T-helper 17 cell (primary cell): ENCODE measurements at places on chromosomes 7 and 10.
A peak's percentile ranks its signal among the peaks of the same experiment; 100 is the strongest.

- H3K27me3 ChIP-seq = peaks cover 25% of the 10 kb centered on the region
- no peaks in the 10 kb centered on the region for H3K4me1 ChIP-seq
- DNase-seq = no peak
- H3K36me3 ChIP-seq = no peaks in the 10 kb centered on the region
- H3K27ac ChIP-seq = no peak overlapping the region
- H3K4me3 ChIP-seq = no peak overlapping the region
These were observed 359.2 kb downstream of the PHF14 start for GRCh38 chr7:11332865-11333228.

DNA sequence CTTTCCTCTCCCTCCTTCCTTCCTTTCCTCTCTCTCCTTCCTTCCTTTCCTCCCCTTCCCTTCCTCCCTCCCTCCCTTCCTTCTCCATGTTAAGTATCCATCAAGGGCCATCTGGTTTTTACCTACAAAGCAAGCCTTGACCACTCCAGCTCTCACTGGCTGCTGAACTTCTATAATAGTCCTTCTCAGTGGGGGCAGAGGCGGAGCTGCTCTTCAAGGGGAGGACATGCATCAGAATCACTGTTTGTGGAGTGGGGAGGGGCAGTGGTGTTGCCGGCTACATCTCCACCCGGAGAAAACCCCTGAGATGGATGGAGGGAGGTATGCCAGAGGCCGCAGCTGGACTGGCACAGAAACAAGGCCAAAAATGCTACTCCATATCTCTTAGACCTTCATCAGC lies 25.9 kb downstream of the LAMB1 start:
- peaks cover 29% of the 10 kb centered on the region for H3K27me3 ChIP-seq
- no peaks in the 10 kb centered on the region for H3K36me3 ChIP-seq
- H3K4me3 ChIP-seq = no peak overlapping the region

DNA sequence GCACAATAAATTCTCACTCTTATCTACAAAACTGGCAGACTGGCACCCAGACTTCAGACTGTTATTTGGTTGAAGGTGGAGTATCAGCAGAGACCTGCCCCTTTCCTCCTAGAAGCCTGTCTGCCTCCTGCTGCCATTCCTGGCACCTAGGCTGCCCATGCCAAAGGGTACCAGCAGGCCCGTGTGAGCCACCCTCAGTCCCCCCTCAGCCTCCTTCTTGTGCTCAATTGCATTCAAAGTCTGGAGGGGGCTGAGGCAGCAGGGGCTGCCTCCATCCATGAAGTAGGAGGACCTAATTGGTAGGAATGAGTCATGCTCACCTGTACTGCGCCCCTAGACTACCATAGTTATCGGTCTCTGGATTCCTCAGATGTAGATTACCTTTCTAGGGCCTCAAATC lies 440.9 kb upstream of the GRM3 start:
- H3K36me3 ChIP-seq = no peaks in the 10 kb centered on the region
- H3K4me1 ChIP-seq = no peaks in the 10 kb centered on the region
- no peak for DNase-seq

- H3K4me3 ChIP-seq = no peak overlapping the region
- no peak overlapping the region for H3K27ac ChIP-seq
- H3K4me1 ChIP-seq = peaks cover 3% of the 10 kb centered on the region
- H3K27me3 ChIP-seq = no peaks in the 10 kb centered on the region
These were observed 89.6 kb downstream of the PODXL start for GRCh38 chr7:131466735-131467365.

DNA sequence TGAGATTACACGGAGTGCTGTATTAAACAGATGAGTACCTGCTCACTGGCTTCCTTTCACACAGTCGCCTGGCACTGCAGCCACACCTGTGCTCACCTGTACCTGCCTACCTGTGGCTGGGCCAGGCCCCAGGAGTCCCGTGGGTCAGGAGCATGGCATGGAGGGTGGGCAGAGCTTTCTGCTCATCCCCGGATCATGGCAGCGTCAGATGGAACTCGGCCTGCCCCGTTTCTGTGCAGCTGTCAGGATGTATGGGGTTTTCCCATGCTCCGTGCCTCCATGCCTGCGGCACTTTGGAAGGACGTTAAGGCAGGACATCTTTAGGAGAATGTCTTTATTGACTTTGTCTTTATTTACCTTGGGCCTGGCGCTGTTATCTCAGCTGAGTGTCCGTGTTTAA lies 112.2 kb downstream of the MGMT start:
- no peak for DNase-seq
- H3K4me3 ChIP-seq = no peak overlapping the region
- H3K36me3 ChIP-seq = no peaks in the 10 kb centered on the region
- no peaks in the 10 kb centered on the region for H3K4me1 ChIP-seq
- H3K27me3 ChIP-seq = no peaks in the 10 kb centered on the region

DNA sequence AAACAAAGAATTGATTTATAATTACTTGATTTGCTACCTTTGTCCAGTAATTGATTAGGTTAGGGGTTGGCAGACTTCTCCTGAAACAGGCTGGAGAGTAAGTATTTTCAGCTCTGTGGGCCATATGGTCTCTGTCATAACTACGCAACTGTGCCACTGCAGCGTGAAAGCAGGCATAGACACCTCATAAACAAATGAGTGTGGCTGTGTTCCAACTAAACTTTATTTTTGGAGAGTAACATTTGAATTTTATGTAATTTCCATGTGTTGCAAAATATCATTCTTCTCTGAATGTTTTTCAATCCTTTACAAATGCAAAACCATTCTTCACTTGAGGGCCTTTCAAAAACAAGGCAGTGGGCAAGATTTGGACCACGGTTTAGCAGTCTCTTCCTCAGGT lies 76.9 kb downstream of the GALNT17 start:
- H3K4me1 ChIP-seq = no peaks in the 10 kb centered on the region
- no peak overlapping the region for H3K4me3 ChIP-seq
- no peaks in the 10 kb centered on the region for H3K27me3 ChIP-seq
- H3K36me3 ChIP-seq = no peaks in the 10 kb centered on the region
- H3K27ac ChIP-seq = no peak overlapping the region

DNA sequence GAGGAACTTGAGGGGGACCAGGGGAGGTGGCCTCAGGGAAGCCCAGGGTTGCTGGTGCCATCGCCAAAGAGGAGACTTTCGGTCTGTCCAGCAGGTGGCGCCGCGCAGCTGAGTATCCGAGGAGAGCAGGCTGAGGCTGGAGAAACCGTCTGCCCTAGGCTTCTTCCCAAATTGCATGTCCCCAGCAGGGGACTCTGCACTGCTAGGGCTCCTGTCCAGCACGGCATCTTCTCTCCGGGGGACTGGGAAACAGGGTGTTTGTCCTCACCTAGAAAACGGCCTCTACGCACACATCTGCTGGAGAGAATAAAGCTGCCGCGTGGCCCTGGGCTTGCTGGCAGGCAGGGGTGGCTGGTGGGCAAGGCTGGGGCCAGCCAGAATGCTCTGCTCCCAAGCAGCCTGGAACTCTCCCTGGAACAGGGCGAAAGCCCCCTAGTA lies 161.9 kb downstream of the SH2D4B start:
- peak; percentile 44 for DNase-seq
- no peak overlapping the region for H3K27ac ChIP-seq

DNA sequence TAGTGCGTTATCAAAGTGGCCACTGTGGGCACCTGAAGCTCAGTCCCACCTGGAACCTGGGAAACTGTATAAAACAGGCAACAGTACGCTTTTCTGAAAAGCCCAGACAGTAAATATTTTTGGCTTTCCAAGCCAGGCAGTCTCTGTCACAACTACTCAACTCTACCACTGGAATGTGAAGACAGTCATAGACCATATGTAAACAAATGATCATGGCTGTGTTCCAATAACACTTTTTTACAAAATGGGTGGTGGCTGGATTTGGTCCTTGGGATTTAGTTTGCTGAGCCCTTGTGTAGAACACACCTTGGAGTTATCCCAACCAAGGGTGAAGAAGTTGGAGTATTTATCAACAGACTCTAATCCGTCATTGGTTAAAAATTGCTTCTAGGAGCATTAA lies 259.9 kb downstream of the SKIDA1 start:
- H3K4me3 ChIP-seq = no peak overlapping the region
- no peaks in the 10 kb centered on the region for H3K4me1 ChIP-seq
- peaks cover 18% of the 10 kb centered on the region for H3K27me3 ChIP-seq

GRCh38 chr7:141649865-141650634 lies 51.9 kb downstream of the DENND11 start:
- H3K4me3 ChIP-seq = no peak overlapping the region
- peak overlapping the region; percentile 66 for H3K27ac ChIP-seq
- H3K27me3 ChIP-seq = no peaks in the 10 kb centered on the region

- H3K27me3 ChIP-seq = no peaks in the 10 kb centered on the region
- DNase-seq = no peak
- H3K27ac ChIP-seq = no peak overlapping the region
- no peak overlapping the region for H3K4me3 ChIP-seq
- H3K4me1 ChIP-seq = no peaks in the 10 kb centered on the region
These were observed 28.3 kb upstream of the SDK1 start for GRCh38 chr7:3272691-3273141.

DNA sequence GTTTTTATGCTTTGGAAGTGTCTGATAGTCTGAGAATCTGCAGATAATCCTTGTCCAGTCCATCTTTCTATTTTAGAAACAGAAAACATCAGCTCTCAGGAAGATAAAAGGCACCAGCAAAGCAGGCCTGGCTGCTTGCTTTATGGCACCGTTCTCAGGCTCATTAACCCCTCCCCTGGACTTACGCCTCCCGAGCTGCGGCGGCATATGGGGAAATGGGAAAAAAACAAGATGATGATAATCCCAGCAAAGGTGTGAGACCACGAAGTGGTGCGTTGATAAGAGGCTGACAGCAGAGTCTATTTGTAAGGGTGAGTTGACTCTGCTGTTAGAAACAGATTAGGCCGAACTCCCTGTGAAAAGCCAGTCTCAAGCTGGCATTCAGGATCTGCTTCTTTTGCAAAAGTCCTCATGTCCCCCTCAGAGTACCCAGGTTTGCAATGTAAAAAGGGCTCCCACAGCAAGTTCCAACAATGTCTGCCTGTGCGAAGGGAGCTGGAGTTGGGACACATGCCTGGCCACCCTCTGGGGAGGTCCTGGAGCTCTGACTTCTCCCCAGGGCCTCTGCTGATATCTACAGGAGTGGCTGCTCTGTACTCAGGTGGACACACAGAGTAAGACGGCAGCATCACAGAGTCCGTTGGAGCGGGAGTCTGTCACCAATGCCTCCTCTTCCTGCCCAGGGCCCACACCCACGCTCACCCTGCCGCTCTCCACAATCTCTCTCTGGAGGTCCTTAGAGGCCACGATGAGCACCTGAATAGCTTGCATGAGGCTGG lies 54.3 kb downstream of the SPDYE5 start:
- no peak for DNase-seq
- no peak overlapping the region for H3K4me3 ChIP-seq
- H3K36me3 ChIP-seq = no peaks in the 10 kb centered on the region
- H3K27ac ChIP-seq = no peak overlapping the region
- no peaks in the 10 kb centered on the region for H3K27me3 ChIP-seq
- no peaks in the 10 kb centered on the region for H3K4me1 ChIP-seq

DNA sequence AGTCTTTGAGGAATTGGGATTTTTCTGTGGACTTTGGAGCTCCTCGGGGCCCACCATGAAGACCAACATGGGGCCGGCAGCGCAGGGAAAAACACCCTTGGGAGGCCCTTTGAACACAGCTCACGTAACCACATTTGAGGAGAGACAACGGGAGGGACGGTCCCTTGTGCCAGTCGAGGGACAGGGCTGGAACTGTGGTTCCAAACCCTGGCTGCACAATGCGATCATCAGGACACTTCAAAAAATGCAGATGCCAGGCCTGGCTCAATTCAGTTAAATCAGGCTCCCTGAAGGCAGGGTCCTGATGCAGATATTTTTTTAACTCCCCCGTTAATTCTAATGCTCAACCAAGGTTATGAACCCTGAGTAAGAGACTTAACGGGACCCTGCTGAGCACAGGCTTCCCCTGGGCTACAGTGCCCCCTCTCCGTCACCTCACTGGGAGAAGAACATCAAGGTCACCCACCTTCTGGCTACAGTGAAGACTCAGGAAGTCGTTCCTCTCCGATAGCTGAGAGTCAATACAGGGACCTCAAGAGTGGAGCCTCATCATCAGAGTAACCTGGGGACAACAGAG lies 30.4 kb downstream of the LYZL1 start:
- H3K4me1 ChIP-seq = peaks cover 9% of the 10 kb centered on the region
- H3K27me3 ChIP-seq = peaks cover 59% of the 10 kb centered on the region
- no peak overlapping the region for H3K4me3 ChIP-seq
- no peaks in the 10 kb centered on the region for H3K36me3 ChIP-seq
- DNase-seq = no peak
- H3K27ac ChIP-seq = no peak overlapping the region

DNA sequence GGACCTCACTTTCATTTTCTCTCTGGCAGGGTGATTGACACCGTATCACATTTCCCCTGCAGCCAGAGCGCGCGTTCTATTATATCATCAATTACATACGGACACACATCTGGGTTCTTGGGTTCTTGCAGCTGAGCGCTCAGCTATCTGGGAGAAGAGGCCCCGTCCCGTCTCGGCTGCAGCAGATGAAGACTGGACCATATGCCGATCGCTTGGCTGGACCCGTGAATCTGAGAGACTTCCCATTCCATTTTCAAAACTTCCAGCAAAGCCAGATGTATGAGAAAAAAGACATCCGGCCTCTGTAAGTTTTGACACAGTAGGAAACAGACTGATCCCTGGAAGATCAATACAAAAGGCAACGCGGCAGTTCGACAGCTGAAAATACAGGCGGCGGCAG lies 99.8 kb downstream of the JCAD start:
- H3K4me1 ChIP-seq = no peaks in the 10 kb centered on the region
- no peak for DNase-seq
- peaks cover 49% of the 10 kb centered on the region for H3K27me3 ChIP-seq
- no peak overlapping the region for H3K4me3 ChIP-seq

DNA sequence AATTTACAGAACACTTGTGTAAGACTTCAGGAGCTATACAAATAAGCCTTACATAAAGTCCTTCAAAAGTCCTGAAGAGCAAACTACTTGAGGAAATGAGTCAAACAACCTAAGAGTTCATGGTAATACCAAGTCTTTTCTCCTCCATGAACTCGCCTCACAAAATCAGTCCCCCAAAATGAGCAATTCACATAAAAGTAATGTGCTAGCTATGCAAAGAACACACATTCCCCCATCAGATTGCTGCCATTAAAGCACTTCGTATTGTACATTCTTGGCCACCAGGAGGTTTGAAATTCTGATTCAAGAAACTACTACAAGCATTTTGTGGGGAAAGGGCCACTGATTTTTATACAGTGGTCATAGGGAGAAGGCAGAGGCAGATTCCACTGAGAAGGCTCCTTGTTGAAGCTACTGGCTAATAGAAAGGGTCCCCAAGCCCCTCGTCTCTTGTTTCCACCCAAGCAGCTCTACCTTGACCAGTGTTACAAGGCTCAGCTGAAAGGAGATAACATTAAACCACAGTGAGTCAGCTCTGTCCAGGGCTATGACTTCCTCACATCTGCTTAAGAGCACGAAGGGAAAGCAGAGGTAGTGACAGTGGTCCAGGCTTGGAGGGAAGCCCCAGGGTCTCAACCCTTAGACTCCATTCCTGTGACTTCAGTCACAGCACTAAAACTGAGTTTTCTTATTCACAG lies 115.2 kb upstream of the CDK1 start:
- no peak overlapping the region for H3K4me3 ChIP-seq
- peaks cover 3% of the 10 kb centered on the region for H3K36me3 ChIP-seq
- DNase-seq = no peak
- no peaks in the 10 kb centered on the region for H3K27me3 ChIP-seq
- H3K27ac ChIP-seq = peak overlapping the region; percentile 86
- H3K4me1 ChIP-seq = peaks cover 24% of the 10 kb centered on the region
